Naive thymus-derived CD4-positive, alpha-beta T cell (primary cell): ENCODE measurements at places on chromosomes 1 and 21. TPM values are rescaled to one million over a fixed set of nuclear protein-coding genes. Genes with fewer than 3 reads are reported as not detected.

Gene CXADR
- 0.70 TPM for total RNA-seq

Gene USH2A
- not detected for total RNA-seq

DNA sequence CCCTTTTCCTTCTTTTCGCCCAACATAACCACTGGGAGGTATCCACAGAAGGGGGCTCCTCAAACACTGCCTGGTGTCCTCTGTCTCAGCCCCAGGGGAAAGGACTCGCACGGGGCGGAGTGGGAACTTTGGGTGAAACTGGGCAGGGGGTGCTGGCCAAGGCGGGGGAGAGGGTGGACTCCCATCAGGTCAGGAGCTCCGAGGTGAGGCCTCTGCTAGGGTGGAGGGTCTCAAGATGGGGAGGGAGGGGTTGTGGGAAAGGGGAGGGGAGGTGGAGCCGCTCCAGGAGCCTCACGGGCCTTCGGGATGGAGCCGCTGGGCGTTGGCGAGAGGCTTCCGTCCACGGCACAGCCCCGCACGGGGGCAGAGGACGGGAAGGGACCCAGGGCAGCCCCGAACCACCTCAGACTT lies 43.2 kb upstream of the POFUT2 start:
- no peak overlapping the region for H3K4me3 ChIP-seq
- no peaks in the 10 kb centered on the region for H3K36me3 ChIP-seq
- H3K27ac ChIP-seq, result no peak overlapping the region
- no peak for DNase-seq
- H3K4me1 ChIP-seq, result no peaks in the 10 kb centered on the region

DNA sequence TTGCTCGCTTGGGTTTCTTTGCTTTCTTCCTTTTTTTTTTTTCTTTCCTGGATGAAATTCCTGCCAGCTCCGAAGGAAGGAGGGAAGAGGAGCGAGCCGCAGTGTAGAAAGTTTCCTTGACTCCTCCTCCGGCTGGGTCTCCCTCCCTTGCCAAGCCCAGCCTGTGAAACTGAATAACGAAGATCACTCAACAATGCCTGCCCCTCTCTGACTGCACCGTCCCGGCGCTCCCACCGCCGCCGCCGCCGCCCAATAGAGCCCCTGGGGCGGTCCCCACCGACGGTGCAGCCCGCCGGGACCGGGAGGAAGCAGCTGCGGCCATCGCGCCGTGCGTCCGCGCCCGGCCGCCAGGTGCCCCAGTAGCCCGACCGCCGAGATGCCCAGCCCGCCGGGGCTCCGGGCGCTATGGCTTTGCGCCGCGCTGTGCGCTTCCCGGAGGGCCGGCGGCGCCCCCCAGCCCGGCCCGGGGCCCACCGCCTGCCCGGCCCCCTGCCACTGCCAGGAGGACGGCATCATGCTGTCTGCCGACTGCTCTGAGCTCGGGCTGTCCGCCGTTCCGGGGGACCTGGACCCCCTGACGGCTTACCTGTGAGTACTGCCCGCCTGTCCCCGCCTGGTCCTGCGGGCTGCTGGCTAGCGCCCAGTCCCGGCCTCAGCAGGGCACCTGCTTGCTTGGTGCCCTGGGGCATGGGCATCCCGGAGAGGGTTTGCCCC lies at the start of gene LGR6:
Gene LGR6, plus strand, starts transcription at position 186 of the 714 bp plus-strand sequence. Its CDS starts 191 bp downstream, at position 377.
- H3K27ac ChIP-seq, result no peak within 1 kb of the TSS
- peaks cover 14% of the 10 kb centered on the region for H3K4me1 ChIP-seq
- H3K4me3 ChIP-seq, result no peak within 1 kb of the TSS
- no peaks in the 10 kb centered on the region for H3K27me3 ChIP-seq
